ENCODE measurements at places on chromosomes 12 and 14.

DNA sequence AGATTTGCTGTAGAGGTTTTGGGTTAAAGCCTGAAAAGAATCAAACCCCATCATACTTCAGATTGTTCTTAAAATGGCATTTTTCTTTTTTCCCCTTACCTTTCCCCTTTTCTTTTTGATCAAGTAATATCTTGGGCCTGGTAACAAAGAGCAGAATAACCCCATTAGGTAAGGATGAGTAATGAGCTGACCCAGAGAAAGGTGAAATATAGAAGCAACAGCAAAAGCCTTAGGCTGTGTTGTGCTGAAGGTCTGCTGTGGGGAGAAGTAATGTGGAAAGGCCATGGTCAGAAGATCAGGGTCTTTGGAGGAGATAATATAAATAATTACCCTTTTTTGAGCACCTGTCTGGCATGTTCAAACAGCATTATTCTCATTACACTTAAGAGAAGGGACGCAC lies 42.3 kb downstream of the MIA2 start:
- DNase-seq: no peak

DNA sequence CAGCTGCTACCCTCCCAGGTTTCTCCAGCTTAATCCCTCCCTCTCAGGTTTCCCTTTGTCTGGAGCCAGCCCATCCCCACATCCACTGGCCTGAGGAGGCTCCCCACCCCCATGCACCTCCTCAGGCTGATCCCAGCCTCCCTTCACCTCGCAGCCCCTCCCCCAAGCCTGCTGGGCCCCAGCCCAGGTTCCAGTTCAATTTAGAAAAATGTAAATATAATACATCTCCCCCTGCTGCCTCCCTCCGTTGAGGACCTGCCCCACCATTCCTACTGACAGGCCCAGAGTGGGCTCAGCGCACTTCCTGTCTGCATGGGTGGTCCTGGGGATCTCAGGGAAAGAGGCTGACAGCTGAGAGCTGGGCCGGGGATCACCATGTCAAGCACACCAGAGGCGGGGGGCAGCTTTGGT lies 155.8 kb downstream of the NTF3 start:
- no peak for DNase-seq

GRCh38 chr12:96263449-96263902 lies 69.3 kb downstream of the ELK3 start:
- DNase-seq: no peak

DNA sequence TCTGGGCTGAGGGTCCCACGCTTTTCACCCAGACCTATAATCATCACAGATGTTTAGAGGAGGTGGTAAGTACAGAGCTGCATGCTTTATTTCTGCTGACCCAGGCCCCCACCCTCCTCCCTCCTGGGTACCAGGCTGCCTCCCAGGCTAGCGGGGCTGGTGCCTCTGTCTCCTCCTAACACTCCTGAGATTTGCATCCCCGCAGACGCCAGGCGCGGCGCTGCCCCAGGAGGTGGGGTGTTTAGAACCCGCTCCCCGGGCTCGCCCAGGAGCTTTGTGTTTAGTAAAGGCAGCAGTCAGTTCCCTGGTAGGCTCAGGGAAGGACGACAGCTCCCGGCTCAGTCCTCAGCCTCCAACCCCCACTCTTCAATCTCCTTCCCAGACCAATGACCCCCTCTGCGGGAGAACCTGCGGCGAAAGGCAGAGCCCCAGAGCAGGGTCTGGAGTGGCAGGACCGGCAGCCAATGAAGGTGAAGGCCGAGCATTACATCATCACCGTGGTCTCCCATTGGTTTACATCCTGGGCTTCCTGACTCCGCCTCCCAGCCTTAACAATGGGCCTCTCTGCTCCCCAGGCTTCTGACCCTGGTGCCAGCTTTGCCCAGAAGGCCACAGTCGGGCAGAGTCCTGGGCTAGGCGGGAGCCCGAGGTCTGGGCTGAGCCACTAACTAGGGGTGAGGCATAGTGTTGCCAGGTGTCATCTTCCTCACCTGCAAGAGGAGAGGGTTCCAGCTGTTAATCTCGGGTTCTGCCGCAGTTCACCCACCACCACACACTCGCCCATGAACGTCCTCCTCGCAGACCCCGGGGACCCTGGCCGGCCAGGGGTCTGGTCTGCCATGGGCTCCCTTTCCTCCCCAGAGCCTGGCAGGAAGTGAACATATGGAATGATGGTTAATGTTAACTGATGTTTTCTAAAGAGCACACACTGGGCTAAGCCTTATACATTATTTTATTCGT lies 57.5 kb downstream of the CALM1 start:
- DNase-seq: peak; percentile 82

DNA sequence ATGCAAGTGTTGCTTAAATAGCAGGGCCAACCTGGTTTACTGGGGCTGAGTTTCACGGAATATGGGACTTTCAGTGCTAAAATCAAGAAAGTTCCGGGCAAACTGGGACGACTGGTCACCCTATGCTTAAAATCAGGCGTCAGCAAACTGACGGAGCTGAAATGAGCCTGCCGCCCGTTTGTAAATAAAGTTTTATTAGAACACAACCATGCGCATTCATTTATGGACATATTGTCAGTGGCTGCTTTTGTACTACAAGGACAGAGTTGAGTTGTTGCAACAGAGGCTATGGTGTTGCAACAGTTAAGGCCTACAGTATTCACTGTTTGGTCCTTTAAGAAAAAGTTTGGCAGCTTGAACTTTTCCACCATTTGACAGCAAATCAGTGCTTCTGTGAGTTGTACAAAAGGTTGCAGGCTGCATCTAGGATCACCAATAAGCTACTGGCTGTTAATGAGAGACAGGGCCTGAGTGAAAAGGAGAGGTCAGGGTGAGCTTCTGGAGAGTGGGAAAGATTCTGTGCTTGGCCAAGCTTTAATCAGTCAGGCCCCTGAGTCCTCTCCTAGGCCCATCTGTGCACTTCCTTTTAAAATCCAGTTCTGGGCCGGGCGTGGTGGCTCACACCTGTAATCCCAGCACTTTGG lies 13.3 kb downstream of the SELPLG start:
- no peak for DNase-seq

DNA sequence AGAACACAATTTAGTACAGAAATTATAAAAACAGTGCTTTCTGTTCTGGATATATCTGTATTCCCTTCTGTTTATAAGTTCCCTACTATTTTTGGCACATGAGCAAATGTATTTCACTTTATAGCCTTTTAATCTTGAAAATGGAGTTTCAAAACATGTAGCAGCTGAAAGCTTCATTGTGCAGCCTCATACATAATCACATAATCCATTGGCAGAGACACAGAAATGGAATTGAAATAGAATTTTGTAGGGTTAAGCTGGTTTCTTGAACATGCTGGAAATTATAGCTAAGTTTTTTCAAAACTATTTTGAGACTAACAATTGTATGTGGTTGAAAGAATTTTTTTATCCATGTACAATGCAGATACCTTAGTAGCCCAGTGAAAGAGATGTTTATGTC lies 614.3 kb upstream of the MDGA2 start:
- DNase-seq: no peak

DNA sequence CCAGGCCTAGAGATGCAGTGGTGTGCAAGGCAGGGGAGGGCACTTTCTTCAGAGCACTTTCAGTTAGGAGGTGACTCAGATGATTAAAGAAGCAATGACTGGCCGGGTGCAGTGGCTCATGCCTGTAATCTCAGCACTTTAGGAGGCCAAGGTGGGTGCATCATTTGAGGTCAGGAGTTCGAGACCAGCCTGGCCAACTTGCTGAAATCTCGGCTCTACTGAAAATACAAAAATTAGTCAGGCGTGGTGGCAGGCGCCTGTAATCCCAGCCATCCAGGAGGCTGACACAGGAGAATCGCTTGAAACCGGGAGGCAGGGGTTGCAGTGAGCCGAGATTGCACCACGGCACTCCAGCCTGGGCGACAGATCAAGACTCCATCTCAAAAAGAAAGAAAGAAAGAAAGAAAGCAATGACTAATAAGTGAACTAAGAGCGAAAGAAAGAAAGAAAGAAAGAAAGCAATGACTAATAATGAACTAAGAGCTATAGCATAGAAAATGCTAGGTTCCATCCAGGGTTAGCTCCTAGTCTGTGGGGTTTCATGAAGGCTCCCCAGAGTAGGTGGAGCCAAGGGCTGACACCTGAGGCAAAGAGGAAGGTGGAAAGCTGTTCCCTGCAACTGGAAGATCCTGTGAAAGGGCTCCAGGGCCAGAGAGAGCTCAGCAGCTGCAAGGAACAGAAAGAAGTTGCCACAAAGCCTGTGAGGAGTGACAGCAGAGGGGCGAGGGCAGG lies 334.5 kb downstream of the CACNA1C start:
- DNase-seq: no peak

GRCh38 chr12:12214635-12215131 lies 52.2 kb downstream of the LRP6 start:
- DNase-seq: peak; percentile 64

- no peak for DNase-seq
Measured at GRCh38 chr12:28278499-28278898, 88.2 kb downstream of the CCDC91 start.

- no peak for DNase-seq
Measured at GRCh38 chr14:75875958-75876357, 105.8 kb downstream of the TGFB3 start.

- no peak for DNase-seq
Measured at GRCh38 chr12:57011438-57012424, 4.6 kb downstream of the TAC3 start.

DNA sequence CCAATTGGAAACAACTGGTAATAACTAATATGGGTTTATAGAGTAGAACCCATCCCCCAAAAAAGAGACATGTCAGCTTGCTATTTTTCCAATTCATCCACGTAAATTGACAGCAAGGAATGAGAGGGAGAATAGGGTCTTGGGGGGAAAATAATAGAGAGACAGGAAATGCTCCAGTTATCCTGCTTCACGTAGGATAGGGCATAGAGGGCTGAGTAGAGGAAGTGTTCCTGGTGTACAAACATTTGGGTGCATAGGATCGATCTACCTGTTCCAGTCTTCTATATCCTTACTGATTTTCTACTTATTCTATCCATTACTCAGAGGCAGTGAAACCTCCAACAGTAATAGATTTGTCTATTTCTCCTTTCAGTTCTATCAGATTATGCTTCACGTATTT lies 49.6 kb upstream of the COL2A1 start:
- DNase-seq: no peak

DNA sequence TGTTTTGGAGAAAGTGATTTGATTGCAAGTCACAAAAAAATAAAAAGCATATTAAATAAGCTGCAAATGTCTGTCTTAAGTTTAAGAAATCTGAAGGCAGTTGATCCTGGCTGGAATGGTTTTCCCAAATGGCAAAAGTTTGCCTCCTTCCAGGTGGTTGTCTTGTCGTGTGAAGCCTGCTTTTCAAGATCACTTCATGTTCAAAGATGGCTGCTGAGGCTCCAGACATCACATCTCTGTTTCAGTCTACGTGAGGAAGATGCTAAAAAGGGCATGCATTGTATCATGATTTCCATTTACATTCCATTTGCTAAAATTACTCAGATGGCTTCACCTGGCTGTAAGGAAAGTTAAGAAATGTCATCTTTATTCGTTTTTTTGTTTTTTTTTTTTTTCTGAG lies 31.6 kb upstream of the HMGA2 start:
- no peak for DNase-seq

GRCh38 chr14:91719839-91720238 lies 12.0 kb downstream of the CATSPERB start:
- DNase-seq: no peak

DNA sequence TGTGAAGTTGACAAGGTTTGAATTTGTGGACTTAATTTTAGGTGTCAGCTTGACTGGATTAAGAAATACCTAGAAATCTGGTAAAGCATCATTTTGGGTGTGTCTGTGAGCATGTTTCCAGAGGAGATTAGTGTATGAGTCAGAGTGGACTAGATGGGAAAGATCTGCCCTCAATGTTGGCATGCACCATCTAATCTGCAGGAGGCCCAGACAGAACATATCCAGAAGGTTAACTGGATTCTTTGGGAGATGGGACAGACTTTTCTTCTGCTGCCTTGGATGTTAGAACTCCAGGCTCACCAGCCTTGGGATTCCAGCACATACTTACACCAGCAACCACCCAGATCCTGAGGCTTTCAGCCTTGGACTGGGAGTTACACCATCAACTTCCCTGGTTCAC lies 14.1 kb downstream of the SGPP1 start:
- peak; percentile 28 for DNase-seq

- DNase-seq: no peak
Measured at GRCh38 chr12:130298322-130299021, 39.2 kb upstream of the PIWIL1 start.

GRCh38 chr12:91874086-91874865 lies 271.4 kb downstream of the BTG1 start:
- no peak for DNase-seq

DNA sequence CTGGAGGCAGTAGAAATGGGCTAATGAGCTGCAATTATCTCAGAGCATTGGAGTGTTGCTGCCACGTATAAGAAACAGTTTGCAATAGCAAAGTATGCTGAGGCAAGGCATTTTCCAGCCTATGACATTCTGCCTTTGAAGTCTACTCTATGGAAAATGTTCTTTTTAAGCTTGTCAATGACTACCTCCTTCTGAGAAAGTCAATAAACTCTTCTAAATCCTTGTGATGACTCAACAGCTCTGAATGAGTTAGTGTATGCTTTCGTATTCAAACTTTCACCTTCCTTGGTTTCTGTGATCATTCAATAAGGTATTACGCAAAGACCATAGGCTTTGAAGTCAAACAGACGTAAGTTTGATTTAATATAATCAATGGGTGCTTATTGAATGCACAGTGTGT lies 111.2 kb downstream of the CAPZA3 start:
- peak; percentile 24 for DNase-seq

DNA sequence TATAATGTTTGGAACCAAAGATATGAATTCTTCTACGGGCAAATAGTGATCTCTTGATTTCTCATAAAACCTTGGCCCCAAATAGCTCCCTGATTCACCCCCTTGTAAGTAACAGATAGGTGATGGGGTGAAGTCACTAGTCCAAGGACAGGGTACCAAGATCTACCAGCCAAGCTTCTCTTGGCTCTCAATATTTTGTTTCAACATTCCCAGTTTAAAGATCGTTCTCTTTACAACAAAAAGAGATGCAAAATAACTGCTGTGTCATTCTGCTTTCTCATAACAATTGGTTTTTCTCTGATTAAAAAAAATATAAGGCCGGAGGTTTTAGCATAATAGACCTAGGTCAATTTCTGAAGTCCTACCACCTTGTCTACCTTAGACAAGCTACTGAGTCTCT lies 11.8 kb downstream of the PAH start:
- no peak for DNase-seq

DNA sequence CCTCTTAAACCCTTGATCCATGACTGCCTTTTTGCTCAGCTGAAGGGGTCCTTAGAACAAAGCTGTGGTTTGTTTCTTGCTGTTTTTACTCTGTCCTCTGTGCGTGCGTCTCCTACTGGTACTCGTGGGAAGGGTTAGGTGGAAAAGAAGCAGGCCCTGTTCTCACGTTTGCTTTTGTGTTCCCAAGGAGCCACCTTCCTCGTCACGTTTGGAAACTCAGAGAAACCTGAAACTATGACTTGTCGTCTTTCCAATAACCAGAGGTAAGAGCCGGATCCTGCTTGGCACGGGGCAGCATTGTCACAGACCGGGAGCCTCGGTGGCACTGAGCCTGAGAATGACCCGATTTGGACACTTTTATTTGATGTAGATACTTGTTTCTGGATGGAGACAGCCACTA lies 13.1 kb downstream of the ZFYVE21 start:
- DNase-seq: no peak

Data from brain microvascular endothelial cell (primary cell).